ENCODE measurements at places on chromosomes 7 and 10.

- DNase-seq: no peak
Measured at GRCh38 chr7:102981451-102981850, 68.7 kb downstream of the LRRC17 start.

- DNase-seq: peak; percentile 70
Measured at GRCh38 chr7:75762350-75762917, 9.6 kb downstream of the CCL26 start.

DNA sequence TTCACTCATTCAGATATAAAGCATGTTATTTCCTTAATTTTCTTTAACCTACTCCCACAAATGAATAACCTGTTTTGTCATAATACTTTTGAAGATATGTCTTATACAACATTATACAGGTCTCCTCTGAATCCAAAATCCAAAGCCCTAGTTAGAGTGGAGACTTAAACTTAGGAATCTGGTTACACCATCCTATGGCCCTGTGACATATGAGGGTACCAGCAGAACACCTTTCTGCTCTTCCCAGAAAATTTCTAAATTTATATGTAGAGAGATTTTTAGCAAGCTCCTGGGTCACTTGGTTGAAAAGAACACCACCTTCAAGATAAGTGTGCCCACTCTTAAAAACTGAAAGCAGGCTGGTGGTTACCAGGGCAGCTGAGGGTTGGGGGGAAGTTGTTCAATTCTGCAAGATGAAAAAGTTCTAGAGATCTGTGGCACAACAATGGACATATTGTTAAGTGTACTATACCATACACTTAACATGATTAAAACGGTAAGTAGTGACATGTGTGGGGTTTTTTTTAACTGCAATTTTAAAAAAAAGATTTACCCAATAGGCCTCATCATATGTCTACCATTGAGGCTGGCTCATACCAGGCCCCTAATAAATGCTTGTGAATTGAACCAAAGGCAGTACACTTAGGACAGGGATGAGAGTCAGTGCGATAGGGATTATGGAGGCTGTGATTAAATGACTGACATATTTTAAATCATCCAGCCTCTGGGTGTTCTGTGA is 37.6 kb upstream of the KCNIP2 start:
- DNase-seq: no peak

GRCh38 chr10:26243351-26243720 is 26.8 kb downstream of the GAD2 start:
- no peak for DNase-seq

DNA sequence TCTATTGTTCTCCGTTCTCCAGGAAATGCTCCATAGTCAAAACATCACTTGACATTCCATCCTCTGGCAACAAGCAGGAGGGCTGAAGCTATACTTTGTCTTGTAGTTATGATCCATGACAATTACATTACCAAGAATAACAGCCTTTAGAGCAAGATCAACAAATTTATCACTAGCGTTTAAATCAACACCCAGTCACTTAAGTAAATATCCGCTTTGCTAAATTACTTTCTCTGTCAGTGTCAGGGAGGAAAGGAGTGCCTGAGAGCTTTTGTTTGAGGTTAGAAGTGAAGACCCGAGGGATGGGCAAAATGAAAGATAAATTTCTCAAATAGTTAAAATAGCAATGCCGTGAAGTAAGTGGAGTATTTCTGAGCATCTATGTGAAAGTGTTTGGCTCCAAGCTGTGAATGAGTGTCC is 236.1 kb upstream of the BMPER start:
- DNase-seq: no peak

- no peak for DNase-seq
Measured at GRCh38 chr7:98107313-98107721, 655 bp downstream of the LMTK2 start.

DNA sequence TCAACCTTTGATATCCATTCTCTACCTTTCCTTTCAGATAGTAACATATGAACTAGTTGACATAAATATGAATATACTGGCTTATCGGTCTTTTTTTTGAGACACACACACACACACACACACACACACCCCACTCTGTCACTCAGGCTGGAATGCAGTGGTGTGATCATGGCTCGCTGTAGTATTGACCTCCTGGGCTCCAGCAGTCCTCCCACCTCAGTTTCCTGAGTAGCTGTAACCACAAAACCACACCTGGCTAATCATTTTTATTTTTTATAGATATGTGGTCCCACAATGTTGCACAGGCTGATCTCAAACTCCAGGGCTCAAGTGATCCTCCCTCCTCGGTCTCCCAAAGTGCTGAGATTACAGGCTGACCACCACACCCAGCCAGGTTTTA is 14.2 kb upstream of the NT5C3A start:
- DNase-seq: no peak

All from MV-4-11 (cell line).